ENCODE measurements at places on chromosomes 2 and 18.

DNA sequence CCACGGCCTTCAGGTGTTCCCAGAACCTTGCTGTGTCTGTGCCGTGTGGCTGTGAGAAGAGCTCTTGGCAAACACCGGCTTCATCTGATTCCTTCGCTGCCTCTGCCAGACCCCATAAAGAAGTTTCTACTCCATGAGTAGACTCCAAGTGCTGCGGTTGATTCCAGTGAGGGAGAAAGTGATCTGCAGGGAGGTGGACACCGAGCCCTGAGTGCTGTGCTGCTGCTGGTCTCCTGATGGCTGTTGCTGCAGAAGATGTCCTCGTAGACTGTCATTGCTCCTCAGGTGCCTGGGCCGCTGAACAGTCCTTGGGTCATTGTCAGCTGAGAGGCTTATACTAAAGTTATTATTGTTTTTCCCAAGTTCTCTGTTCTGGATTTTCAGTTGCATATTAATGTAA lies 19.6 kb downstream of the ASB1 start:
- no peak for DNase-seq

DNA sequence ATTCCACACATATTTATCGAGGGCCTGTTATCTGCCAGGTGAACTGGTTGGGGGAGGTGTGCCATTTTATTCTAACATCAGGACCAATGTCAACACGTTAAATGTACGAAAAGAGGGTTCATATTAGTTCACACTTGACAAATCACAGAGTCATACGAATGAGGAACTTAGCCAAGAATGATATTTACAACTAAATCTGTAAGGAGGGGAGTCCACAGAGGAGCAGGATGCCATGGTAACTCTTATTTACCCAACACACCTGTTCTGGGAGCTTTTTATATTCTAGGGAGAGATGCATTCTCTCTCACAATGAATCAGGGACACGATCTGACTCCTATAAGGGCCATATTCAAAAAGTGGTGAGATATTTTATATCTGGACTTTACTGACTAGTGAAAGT lies 144.1 kb downstream of the CDC42EP3 start:
- no peak for DNase-seq

DNA sequence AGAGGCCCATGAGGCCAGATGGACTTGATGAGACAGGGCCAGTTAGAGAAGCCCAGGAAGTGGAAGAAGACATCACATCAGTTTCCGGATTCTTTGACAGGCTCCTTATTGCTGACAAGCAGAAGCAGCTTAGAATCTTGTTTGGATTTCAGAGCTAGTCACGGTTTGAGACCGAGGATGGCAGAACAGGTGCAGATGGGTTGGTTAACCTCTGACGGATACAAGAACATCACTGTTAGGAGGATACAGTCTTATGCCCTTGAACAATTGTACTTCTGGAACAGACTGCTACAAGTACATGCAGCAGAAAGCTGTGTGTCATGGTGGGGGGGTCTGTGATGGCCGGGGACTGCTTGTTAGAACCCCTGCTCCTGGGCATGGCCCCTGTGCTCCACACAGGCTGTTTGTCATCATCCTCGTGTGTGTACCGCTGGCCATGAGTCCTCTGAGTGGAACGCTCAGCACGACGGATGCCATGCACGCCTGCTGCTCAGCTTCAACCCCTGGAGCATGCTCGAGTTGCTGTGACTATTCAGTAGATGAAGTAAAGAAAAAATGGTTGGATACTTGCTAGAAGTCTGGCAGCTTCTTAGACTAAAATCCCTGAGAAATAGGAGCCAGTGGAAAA lies 217.7 kb downstream of the SH3RF3 start:
- DNase-seq, result no peak

- DNase-seq, result no peak
These were observed 56.1 kb downstream of the RPL37A start for GRCh38 chr2:216554755-216555154.

GRCh38 chr2:69703189-69703588 lies 38.7 kb upstream of the ANXA4 start:
- no peak for DNase-seq

DNA sequence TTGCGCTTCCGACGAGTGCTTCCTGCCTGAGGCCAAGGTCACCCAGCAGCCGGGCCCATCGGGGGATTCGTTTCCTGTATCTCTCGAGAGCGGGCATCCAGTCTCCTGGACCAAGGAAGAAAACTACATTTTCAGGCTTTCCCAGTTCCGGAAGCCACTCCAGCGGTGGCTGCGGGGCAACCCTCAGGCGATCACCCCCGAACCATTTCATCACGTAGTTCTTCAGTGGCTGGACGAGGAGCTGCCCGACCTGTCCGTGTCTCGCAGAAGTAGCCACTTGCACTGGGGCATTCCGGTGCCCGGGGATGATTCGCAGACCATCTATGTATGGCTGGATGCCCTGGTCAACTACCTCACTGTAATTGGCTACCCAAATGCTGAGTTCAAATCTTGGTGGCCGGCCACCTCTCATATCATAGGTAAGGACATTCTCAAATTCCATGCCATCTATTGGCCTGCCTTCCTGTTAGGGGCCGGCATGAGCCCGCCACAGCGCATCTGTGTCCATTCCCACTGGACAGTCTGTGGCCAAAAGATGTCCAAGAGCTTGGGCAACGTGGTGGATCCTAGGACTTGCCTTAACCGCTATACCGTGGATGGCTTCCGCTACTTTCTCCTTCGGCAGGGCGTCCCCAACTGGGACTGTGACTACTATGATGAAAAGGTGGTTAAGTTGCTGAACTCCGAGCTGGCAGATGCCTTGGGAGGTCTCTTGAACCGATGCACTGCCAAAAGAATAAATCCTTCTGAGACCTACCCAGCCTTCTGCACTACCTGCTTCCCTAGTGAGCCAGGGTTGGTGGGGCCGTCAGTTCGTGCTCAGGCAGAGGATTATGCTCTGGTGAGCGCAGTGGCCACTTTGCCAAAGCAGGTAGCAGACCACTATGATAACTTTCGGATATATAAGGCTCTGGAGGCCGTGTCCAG lies 1.0 kb downstream of the MARS2 start:
- DNase-seq, result no peak

GRCh38 chr2:96509114-96509846 lies 4.1 kb upstream of the NEURL3 start:
- DNase-seq, result no peak

GRCh38 chr2:188333751-188334524 lies 42.3 kb downstream of the GULP1 start:
- DNase-seq, result no peak

- DNase-seq, result no peak
These were observed 1111.1 kb upstream of the KLHL29 start for GRCh38 chr2:22273853-22274252.

GRCh38 chr18:79314838-79315388 lies 80.8 kb upstream of the NFATC1 start:
- DNase-seq, result no peak

DNA sequence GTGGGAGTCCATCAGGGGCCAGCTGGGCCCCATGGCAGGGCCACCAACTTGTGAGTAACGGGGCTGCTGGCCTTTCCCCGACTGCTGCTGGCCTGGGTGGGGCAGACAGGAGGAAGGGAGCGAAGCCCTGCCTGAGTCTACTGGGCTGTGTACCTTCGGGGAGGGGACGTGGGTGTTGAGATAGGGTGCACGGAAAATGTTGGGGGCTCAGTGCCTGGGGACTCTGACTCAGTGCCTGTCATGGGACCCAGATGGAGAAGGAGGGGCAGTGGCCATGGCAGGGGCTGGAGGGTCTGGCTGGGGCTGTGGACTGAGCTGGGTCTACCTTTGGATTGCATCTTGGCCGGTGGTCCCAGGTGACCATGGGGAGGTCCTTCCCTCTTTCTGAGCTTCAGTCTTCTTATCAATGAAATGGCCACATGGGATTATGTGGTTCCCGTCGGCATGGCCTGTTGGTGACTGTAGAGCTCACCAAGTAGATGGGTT lies 4.0 kb downstream of the SLC4A3 start:
- DNase-seq, result no peak

- DNase-seq, result no peak
These were observed 259.8 kb downstream of the LOXHD1 start for GRCh38 chr18:46397174-46397573.

GRCh38 chr2:229098801-229099200 lies 172.3 kb downstream of the PID1 start:
- DNase-seq, result no peak

DNA sequence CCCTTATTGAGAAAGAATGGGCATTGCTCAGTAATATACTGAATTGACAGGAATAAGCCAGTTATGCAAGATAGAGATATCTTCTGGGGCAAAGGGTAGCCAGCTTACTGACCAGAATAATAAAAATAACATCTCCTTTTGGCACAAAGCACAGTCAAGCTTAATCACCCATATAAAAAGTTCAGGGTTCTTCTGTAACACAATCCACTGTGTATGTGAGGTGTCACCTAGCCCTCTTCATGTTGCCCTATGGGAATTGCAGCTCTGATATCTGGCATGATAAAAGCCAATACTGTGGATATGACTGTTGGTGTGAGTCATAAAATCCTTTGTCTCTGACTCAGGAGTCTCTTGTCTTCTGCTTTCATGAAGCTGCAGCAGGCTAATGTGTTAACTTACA lies 90.8 kb downstream of the DSEL start:
- DNase-seq, result no peak

- no peak for DNase-seq
These were observed 1.4 kb downstream of the CLUL1 start for GRCh38 chr18:598124-598589.

- DNase-seq, result no peak
These were observed 284.7 kb downstream of the ALPK2 start for GRCh38 chr18:58344080-58344670.

- no peak for DNase-seq
These were observed 500.7 kb downstream of the METTL4 start for GRCh38 chr18:2070631-2071030.

DNA sequence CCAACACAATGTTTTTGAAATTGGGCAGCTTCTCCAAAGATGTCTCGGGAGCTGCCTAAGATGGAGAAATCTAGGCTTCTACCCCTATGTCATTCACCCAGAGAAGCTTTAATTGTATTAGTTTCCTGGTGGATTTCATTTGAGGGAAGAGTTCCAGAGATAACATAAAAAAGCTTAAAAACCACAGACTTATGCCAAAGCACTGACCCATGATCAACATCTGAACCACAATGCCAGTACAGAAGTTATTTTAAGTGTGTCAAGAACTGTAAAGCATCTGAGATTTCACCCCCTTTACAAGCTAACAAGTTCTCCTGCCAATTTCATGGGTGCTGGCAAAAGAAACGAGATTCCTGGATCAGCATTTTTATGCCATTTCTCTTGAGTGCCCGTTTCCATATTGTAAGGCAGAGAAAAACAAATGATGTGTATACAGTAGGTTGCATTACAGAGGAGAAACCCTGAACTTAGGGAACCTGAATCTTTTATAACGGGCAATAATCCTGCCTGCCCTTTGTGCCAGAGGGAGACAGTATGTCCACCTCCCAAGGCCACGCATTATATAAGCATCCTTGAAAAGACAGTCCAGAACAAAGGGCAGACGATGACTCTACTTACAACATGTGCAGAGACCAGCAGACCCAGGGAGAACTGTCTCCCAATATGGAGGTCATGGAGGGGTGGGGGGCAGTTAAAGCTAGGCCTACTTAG lies 44.1 kb downstream of the MREG start:
- no peak for DNase-seq

- DNase-seq, result no peak
These were observed 164.8 kb downstream of the CCDC85A start for GRCh38 chr2:56348392-56349210.

DNA sequence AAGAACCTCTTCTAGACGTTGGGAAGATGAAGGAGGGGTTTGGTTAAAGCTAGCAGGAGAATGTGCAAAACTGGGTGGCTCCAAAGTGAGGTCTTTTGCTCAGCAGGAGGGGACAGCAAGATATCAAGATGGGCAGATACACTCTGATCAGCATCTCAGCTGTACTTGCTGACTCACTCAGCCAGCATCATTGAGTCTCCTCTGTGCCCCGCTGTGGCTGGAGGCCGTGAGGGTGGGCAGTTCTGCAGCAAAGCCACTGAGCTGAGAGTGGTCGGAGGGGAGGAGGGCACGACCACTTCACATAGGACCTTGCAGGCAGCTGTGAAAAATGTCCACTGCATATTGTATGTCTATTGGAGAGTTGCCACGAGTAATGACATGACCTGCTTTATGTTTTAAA lies 152.0 kb downstream of the CAPN13 start:
- no peak for DNase-seq

DNA sequence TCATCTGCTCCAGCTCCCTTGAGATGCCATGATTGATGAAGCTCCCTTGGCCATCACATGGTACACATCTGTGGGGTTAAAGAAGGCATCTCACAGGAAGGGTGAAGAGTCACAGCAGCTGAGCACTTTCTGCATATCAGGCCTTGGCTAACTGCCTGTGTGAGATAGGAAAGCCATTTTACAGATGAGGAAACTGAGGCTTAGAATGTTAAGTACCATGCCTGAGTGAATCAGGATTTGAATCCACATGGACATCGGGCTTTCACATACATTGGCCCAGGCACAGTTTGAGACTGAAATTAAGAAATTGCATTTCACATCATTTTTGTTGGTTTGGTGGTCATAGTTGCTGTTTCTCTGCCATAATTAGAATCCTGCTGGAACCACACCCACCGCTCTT lies 126.8 kb downstream of the BCL2L11 start:
- no peak for DNase-seq

GRCh38 chr2:28282861-28283646 lies 109.6 kb upstream of the FOSL2 start:
- no peak for DNase-seq

GRCh38 chr2:168158586-168158985 lies 88.8 kb downstream of the STK39 start:
- DNase-seq, result no peak

GRCh38 chr2:79862756-79863155 lies 349.9 kb downstream of the CTNNA2 start:
- no peak for DNase-seq

GRCh38 chr2:158131919-158132566 lies 30.4 kb downstream of the UPP2 start:
- DNase-seq, result no peak

DNA sequence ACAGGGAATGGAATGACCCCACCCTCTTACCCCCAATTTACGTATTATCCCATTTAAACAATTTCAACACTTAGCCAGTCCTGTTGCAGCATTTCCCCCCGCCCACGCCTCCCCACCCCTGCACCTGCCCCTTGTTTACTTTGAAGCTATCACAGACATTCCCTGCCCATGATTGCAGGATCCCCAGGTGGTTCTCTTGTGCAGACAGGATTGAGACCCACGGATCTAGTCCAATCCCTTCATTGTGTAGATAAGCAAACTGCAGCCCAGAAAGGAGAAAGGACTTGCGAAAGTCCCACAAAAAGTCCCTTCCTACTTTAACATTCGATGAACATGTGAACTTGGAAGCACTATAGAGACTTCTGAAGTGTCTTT lies 38.9 kb downstream of the TMEM17 start:
- no peak for DNase-seq

DNA sequence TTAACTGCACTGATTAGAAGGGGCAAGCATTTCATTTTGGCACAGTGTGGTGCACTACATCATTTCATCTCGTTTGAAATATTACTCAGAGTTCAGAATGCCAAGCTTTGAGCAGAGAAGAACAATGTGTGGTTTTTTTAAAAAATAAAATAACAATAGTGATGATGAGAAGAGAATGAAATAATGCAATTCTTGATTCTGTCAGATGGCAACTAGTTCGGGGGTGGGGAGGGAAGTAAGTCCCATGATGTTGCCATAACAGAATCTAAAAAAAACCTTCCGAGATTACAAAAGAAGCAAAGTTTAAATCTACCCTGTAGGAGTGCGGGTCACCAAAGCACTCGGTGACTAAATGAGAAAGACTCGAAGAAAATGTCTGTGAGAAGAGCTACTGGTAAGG lies 490.4 kb downstream of the NR4A2 start:
- DNase-seq, result no peak

GRCh38 chr2:229408356-229408755 lies 137.3 kb upstream of the PID1 start:
- DNase-seq, result peak; percentile 81

Data from SK-N-MC (cell line).